ENCODE measurements at places on chromosomes 12 and 14.

- no peak for DNase-seq
Measured at GRCh38 chr12:124786061-124786964, 77.4 kb downstream of the SCARB1 start.

- no peak for DNase-seq
Measured at GRCh38 chr14:42229976-42230375, 623.3 kb downstream of the LRFN5 start.

GRCh38 chr14:67520482-67520881 lies 12.6 kb upstream of the PLEKHH1 start:
- DNase-seq = no peak

DNA sequence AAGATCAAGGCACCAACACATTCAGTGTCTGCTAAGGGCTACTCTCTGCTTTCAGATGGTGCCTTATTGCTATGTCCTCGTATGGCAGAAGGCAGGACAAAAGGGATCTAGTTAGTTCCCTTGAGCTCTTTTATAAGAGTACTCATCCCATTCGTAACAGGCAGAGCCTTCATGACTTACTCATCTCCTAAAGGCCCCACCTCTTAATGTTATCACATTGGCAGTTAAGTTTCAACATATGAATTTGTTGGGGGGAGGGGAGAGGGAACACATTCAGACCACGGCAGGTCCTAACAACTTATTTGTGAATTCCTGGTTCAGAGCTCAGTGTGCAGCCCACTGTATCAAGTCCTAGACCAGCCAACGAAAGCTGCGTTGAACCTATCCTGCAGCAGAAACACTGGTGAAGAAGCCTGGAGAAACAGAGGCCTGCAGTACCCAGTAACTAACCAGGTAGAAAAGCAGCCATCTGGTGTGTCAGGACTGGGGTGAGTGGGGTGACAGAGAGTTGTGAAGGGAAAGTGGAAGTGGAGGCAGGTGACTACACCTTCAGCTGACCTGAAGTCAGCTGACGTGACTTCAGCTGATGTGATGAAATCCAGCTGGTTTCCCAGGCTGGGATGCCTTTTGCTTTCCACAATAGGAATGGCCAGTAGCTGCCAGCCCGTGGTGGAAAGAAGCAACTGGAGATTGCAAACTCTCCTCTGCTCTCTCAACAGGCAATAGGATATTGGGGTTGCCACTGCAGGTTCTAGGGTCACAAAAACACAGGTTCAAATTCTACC lies 101.6 kb upstream of the PLXNC1 start:
- DNase-seq = no peak

DNA sequence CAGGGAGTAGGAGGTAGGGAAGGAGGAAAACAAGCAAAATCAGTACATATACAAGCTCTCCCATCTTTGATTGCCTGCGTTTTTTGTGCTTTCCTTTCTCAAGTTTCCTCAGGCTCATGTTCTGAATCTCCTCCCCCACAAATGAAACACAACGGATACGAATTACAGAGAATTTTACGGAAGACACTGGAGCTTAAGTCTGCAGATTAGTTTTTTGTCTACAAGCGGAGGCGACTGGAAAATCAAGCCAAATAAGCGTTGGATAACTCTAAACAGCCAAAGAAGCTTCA lies 612 bp downstream of the WBP11 start:
- no peak for DNase-seq

- DNase-seq = no peak
Measured at GRCh38 chr14:98328496-98328895, 943.5 kb downstream of the BCL11B start.

GRCh38 chr12:95393191-95393790 lies 80.7 kb upstream of the METAP2 start:
- no peak for DNase-seq

GRCh38 chr12:47312147-47312546 lies 232.4 kb upstream of the AMIGO2 start:
- DNase-seq = no peak
